ENCODE measurements at places on chromosomes 4 and X. TPM values are rescaled to one million over a fixed set of nuclear protein-coding genes. Genes with fewer than 3 reads are reported as not detected.

Gene DCAF8L2
- not detected for polyA plus RNA-seq

Gene MEPE
- polyA plus RNA-seq: not detected

Gene RAI2
- polyA plus RNA-seq: not detected

Gene HSPA4L
- not detected for polyA plus RNA-seq

Gene NLGN4X
- not detected for polyA plus RNA-seq

Gene TEC
- 4.0 TPM for polyA plus RNA-seq

Gene STARD8
- polyA plus RNA-seq: 0.16 TPM

Gene ADH7
- not detected for polyA plus RNA-seq
